CD4-positive, alpha-beta memory T cell (primary cell): ENCODE measurements at places on chromosomes 7 and 10. TPM values are rescaled to one million over a fixed set of nuclear protein-coding genes. Genes with fewer than 3 reads are reported as not detected.

The FKBP6 gene
- not detected for total RNA-seq

DNA sequence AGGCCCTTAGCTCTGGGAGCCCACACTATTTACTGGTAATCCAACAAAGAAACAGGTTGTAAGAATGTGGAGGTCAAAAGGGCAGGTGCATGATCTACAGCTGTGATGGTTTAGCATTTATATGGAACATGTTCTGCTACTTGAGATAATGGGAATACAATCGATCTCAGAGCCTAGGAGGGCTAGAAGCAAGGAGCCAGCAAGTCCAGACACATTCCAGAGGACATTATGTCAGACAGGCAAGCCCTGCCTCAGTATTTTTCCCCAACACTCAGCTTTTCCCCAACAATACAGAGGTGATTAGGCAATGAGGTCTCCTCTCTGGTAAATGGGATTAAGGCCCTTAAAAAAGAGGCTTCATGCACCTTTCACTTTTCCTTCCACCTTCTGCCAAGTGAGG lies 21.4 kb upstream of the GNAT3 start:
- DNase-seq: no peak

The TTYH3 gene
- total RNA-seq: 10.3 TPM

The SFMBT2 gene
- total RNA-seq: 22.3 TPM

DNA sequence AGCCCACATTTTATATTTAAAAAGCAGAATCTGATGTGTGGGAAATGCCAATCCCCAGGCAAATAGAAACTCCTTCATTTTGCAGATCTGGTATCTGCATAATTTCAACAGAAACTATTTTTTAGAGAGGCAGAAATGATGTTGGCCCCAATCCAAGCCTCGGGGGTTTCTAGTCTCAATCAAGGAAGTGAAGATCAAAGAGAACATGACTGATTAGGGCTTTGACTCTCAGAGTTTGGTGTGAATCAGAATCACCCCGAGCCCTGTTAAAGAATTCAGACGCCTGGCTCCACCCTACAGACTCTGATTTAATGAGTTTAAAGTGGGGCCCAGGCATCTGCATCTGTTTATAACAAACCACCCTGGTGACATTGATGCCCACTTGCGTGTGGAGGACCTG lies 36.7 kb upstream of the UBE2H start:
- DNase-seq: peak; percentile 7

The CCL24 gene
- total RNA-seq: not detected

The PAPOLB gene
- total RNA-seq: not detected

GRCh38 chr10:133438711-133439273 lies 14.4 kb upstream of the SPRN start:
- DNase-seq: peak; percentile 42

DNA sequence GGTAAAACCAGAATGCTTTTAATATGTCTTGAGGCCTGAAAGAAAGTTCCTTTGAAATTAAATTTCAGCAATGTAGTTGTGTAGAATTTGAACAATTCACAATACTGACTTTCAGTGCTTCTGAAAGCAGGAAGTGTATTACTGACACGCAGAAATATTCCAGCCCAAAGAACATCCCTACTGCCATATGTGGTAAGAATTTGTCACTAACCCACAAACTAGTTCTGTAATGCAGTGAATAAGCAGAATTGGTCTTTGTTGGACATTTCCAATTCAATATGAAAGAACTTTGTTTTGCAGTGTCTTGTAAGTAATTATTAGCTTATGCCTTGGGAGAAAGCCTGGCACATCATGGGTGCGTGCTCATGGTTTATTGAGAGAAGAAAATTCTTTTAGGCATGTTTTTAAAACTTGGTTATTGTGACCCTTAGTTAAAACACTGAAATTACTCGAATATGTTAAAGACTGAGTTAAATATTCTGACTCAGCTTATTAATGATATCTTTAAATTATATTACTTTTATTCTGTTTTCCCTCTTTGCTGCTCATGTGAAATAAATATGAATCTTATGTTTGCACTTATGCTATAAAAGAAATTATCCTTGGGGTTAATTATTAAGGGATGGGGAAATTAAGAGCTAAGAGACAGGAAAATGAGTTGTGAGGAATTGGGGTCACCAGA lies 33.4 kb downstream of the PTPN12 start:
- DNase-seq: no peak

The NACAD gene
- not detected for total RNA-seq

- DNase-seq: no peak
Measured at GRCh38 chr10:29730969-29731368, 96.2 kb upstream of the SVIL start.

The PROSER2 gene
- 1.3 TPM for total RNA-seq

DNA sequence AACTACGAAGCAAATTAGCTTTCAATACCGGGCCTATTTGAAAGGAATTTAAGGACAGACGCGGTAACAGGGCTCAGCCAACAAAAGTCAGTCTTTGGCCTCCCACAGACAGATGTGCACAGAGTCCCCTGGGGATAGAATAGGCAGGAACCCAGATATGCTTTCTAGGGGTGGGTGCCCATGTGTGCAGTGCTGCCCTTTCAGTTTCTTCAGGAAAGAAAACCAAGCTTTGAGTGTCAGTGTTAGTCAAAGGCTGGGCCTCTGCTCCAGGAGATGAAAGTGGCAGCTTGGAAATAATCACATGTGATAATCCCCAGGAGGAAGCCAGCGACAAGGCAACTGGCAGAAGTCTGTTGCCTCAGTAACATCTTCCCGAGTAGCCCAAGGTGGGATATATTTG lies 43.8 kb upstream of the CSTF2T start:
- DNase-seq: no peak

- DNase-seq: no peak
Measured at GRCh38 chr7:7922684-7923385, 45.8 kb upstream of the GLCCI1 start.

GRCh38 chr7:74405191-74405898 lies 48.4 kb upstream of the GTF2IRD1 start:
- no peak for DNase-seq

DNA sequence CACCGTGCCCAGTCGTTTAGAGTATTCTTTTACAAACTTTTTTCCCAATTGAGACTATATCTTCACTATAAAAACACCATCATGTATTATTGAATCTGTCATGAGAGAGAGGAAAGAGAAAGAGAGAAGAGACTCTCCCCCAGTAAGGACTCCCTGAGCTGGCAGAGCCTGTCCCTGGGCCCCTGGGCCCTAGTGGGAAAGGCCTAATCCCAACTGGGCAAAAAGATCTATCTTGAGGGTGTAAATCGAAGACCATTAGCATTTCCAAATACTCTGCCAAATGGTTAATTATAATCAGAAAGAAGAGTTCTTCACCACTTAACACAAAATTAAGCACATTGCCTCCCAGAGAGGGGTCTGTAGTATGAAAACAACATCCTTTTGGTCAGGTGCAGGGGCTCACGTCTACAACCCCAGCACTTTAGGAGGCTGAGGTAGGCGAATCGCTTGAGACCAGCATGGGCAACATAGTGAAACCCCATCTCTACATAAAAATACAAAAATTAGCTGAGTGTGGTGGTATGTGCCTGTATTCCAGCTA lies 108.2 kb downstream of the SKIDA1 start:
- DNase-seq: no peak

GRCh38 chr7:130695840-130696239 lies 9.5 kb upstream of the TSGA13 start:
- no peak for DNase-seq

DNA sequence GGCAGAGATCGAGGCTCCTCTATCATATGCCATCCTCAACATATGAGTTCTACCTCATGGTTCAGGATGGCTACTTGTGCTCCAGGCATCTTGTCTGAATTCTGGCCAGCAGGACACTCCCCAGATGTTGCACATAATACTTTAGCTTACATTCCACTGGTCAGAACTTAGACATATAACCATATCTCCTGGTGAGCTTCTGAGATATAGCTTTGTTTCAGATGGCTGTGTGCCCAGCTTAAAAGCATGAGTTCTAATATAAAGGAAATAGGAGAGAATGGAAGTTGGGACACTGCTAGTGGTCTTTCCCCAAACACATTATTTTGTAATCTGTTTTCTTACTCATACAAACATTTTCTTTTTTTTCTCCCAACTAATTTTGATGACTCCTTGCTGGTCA lies 50.8 kb upstream of the IFRD1 start:
- no peak for DNase-seq

DNA sequence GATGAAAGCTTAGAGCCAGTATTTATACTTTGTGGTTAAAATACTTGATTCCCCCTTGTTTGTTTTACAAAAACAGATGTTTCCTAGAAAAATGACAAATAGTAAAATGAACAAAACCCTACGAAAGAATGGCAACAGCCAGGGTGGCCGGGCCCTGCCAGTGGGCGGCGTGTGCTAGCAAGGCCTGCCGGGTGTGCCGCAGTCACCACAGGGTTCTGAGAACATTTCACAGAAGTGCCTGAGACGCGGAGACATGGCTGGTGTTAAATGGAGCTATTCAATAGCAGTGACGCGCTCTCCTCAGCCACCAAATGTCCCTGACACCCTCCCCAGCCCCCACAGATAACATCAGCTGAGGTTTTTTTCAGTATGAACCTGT lies 14.5 kb downstream of the GPR146 start:
- DNase-seq: peak; percentile 55

The GDF10 gene
- total RNA-seq: 0.81 TPM

GRCh38 chr10:11162828-11163599 lies 145.3 kb downstream of the CELF2 start:
- DNase-seq: peak; percentile 95

The LIPJ gene
- 0.32 TPM for total RNA-seq
